CD4-positive, alpha-beta T cell treated with Interleukin-21 for 1 hour (primary cell): ENCODE measurements at places on chromosomes 1 and 21.

GRCh38 chr1:27367160-27367650 lies 444 bp upstream of the MAP3K6 start:
- no peak for DNase-seq

- DNase-seq, result no peak
Observed at GRCh38 chr1:98077691-98078090, 156.9 kb upstream of the DPYD start.

GRCh38 chr1:180173451-180173850 lies 18.8 kb downstream of the QSOX1 start:
- DNase-seq, result no peak

DNA sequence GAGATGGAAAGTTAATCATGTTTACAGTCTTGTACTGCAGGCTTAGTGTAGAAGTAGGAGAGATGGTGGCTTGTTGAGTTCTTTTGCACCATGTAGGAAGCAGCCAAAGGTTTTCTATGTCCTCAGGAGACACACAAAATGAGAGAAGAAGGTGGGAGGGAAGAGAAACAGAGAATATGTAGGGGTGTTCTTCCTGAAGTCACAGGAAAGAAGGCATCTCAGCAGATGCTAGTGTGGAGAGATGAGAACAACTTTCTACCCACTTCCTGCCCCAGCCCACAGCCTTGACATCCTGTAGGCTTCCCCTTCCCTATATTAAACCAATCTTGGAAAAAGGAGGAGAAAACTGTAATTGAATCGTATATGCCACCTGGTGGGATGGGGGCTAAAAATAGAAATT lies 217.0 kb downstream of the S1PR1 start:
- no peak for DNase-seq

GRCh38 chr21:37670883-37671282 lies 245.4 kb downstream of the KCNJ6 start:
- DNase-seq, result no peak

DNA sequence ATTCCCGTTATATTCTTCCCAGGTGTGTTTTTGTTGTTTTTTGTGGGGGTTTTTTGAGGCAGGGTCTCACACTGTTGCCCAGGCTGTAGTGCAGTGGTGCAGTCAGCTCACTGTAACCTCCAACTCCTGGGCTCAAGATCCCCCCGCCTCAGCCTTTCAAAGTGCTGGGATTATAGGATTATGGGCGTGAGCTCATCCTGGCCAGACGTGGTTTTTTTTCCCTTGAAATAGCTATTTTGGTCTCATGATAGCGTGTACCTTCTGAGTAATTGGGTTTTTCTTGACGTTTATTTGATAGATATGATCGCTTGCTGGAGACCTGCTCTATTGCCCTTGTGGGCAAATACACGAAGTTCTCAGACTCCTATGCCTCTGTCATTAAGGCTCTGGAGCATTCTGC lies 17.6 kb downstream of the CTPS1 start:
- no peak for DNase-seq

DNA sequence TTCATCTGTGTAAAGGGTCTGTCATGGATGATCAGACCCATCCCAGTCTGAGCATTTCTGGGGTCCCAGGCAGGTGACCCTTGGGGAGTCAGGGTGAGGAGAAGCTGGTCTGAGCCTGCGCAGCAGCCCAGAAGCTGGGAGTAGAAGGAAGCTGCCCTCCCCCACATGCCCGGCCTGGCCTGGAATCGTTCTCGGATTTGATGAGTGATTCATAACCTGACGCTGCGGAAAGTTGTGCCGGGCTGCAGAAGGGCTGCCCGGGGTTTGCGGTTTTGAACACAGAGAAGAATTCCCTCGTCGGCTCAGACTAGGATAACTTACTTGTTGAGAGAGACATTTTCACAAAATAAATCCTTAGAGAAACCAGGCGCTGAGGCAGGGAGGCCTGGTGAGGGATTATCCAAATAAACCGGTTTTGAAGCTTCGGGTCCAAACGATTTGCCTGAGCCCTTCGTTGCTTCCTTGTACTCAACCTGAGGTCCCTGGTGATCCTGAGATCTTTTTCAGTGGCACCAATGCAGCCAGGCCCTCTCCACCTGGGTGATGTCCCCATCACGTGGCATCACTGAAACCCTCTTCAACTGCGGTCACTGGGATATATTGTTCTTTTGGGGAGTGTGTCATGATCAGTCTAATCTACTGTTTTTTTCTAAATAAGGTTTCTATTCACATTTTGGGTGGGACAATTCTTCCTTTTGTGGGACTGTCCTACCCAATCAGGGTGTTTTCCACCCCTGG lies 29.2 kb downstream of the EPHB2 start:
- DNase-seq, result no peak

- DNase-seq, result no peak
Observed at GRCh38 chr1:47692196-47692595, 254.4 kb downstream of the FOXD2 start.
